ENCODE measurements at places on chromosomes 3 and 15.
A peak's percentile ranks its signal among the peaks of the same experiment; 100 is the strongest.

DNA sequence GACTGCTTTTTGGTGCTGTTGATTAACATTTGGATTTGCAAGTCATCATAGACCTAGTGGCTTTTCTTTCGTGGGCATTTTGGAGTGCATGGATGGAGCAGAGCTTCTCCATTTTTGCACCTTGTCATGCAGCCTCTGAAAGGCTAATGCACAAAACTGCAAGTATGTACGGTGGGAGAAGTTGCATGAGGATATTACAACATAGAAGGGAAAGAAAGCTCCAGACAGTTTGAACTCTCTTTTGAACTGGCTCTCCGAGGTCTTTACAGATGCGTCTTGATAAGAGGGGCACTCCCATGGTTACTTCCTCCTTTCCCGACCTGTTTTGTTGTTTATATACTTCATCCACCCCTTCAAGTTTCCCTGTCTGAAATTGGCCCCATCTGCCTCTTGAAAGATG is 147.1 kb upstream of the GBE1 start:
- no peak for DNase-seq

DNA sequence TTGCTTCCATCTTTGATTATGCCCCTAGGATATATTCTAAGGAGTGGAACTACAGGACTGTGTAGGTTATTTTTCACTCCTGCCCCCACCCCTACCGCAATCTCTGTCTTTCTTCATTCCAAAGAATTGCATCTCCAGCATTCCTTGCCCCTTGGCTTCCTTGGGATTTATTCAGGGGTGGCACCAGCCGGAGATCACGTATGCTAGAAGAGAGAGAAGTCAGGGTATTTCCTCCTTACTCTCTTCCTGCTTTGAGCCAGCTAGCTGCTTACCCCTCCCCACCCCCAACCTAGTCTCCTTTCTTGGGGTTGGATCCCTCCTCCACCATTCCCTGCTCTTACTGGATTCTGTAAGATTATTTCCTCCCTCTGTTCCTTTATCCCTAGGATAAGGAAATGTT is 35.0 kb upstream of the DENND4A start:
- DNase-seq: no peak

DNA sequence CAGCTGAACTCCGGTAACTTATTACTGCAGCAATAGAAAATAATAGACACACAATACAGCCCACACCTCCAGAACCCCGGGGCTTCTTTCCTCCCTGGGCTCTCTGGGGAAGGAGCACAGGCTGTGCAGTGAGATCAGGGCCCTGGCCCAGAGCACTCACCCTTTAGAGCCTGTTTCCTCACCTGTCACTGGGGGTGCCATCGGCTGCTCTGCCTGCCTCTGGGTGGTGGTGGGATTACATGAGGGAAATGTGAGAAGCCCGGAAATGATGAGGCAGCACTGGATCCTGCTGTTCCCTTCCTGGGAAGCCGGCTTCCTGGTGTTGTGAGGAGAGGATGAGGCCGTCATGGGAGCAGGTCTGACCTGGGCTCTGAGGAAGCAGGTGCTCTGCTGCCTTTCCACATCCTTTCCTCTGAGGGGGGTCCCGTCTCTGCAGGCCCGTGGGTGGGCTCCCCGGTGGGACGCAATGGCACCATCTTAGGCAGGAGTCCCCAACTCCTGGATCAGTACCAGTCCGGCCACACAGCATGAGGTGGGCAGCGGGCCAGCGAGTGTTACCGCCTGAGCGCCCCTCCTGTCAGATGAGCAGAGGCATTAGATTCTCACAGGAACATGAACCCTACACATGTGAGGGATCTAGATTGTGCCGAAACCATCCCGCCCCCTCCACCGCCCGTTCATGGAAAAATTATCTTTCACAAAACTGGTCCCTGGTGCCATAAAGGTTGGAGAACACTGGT is 220.9 kb upstream of the CTDSPL start:
- no peak for DNase-seq

GRCh38 chr3:124886168-124887056 is 753 bp downstream of the ITGB5 start:
- no peak for DNase-seq

DNA sequence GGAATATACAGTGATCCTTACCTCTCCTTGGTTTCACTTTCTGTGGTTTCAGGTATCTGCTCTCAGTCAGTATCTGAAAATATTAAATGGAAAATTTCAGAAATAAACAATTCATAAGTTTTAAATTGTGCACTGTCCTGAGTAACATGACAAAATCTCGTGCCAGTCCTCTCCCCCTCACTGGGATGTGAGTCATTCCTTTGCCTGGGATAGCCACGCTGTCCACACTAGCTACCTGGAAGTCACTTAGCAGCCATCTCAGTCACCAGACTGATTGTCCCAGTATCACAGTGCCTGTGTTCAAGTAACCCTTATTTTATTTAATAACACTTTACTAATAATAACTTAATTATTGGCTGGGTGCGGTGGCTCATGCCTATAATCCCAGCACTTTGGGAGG is 15.3 kb upstream of the KLHL25 start:
- no peak for DNase-seq

- DNase-seq: no peak
Measured at GRCh38 chr3:174337227-174337626, 521.9 kb upstream of the NAALADL2 start.

DNA sequence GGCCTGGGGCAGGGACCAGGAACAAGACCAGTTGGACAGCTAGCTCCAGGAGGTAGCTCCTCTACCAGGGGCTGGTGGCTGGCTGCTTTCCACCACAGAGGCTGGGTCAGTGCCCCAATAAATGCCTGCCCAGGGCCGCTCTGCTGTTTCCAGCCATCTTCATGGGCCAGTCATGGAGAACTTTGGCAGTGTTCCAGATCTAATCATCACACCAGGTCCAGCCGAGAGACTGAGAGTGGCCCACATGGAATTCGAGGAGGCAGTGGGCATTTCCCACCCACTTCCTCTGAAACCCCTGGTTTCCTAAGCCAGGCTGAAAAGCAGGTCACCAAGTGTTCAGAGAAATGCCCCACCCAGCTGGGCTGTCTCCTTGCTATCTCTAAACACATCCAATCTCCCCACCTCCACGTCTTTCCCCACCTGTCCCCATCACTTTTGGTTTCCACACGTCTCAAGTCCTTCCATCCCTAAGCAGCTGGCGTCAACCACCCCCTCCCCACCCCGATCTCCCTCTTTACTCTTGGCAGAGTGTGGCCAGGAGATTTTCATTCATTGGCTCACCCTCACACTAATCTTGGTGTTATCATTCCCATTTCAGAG is 190.0 kb upstream of the LINGO1 start:
- DNase-seq: no peak

- peak; percentile 28 for DNase-seq
Measured at GRCh38 chr15:40344631-40345120, 3.9 kb upstream of the CCDC9B start.

DNA sequence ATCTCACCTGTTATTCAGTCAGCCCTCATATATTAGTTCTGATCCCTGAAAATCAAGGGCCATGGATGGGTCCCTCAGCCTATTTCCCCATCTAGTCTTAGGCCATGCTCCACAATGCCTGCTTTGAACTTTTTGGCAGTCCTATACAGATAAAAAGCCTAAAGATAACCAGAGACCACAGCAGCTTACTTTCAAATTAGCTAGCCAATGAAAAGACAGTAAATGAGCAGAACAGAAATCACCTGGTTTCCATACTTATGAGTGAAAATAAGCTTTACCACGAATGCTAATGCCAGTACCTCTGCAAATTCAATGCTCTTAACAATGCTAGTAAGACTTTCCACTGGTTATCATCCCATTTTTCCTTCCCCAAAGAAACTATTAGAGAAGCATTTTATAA is 141.6 kb upstream of the SPRED1 start:
- no peak for DNase-seq

GRCh38 chr3:50296721-50297383 is 2.4 kb downstream of the HYAL3 start:
- no peak for DNase-seq

DNA sequence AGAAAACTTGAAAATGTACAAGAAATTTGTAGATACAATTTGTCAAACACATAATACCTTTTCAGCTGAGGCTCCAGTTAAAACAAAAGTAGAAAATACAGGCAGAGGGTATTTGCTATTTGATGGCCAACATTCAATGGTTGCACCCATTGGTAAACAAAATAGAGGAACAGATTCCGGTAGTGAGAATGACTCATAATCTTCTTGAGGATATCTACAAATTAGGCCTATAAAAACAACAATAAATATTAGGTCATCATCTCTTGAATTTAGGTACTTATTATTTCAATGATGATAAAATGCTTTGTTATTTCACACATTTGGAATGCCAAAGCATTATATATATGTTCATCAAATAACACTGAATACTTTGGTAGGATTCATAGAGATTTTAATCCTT is 53.4 kb downstream of the DENND4A start:
- DNase-seq: no peak

DNA sequence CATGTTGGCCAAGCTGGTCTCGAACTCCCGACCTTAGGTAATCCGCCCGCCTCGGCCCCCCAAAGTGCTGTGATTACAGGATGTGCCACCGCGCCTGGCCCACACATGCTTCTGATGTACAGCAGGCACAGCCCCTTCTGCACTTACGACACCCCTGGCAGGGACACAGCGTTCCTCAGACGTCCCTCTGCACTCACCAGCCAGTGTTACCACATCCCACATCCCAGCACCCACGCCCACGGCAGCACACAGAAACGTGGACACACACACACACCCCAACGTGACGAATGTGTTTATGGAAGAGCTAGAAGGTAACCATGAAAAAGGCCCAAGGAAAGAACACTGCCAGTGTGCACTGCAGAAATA is 576 bp upstream of the RPAP1 start:
- no peak for DNase-seq

GRCh38 chr3:61858054-61858453 is 296.7 kb downstream of the PTPRG start:
- no peak for DNase-seq

GRCh38 chr3:37054370-37054769 is 61.1 kb downstream of the MLH1 start:
- peak; percentile 58 for DNase-seq

- DNase-seq: no peak
Measured at GRCh38 chr3:117531078-117531767, 821.6 kb downstream of the TUSC7 start.

DNA sequence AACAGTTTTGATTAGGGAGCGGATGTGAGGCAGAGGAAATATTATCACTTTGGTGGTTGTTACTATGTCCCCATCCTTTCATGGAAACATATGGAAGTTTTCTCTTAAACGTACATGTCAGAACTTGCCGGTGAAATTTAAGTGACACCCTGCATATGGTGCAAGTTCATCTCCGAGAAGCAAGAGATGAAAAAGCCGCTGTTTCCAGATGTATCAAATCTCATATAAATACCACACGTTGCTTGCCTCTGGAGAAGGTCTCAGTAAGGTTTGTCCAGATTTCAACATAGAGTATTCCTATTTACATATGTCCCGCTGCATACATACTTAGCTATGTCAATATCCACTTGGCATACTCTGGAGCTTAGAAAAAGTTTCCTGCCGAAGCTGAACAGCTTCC is 172.2 kb upstream of the ICE2 start:
- DNase-seq: no peak

- DNase-seq: peak; percentile 64
Measured at GRCh38 chr15:80643431-80643951, 51.6 kb upstream of the ABHD17C start.

DNA sequence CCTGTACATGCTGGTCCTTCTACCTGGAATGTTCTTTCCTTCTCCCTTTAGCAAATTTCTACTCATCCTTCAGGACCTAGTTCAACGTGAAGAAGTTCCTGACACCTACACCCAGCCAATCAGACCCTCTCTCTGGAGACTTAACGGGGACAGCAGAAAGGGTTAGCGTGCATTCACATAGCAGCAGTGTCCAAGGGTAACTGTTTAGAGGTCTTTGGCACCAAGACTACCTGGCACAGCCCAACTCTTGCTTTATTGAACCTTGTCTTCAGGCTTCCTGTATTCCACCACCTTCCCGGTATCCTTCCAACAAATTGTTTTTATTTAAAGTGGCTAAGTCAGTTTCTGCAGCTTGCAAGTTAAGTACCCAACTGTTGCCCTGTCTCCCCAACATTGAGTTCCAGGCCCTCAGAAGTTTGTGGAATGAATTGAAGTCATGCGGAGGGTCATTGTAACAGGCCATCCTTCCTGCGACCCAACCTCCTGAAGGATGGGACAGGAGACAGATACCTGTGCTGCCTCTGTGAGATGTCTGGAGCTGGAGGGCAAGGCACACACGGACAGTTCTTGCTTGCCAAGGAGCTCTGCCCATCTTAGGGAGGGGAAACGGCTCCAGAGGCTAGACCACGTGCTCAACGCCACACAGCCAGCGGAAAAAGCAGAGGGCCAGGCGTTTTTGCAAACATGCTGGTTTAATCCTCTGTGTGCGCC is 14.4 kb upstream of the WNT7A start:
- no peak for DNase-seq

GRCh38 chr3:49346797-49347251 is 7.0 kb upstream of the USP4 start:
- DNase-seq: no peak

GRCh38 chr3:53126601-53127000 is 3.6 kb downstream of the RFT1 start:
- no peak for DNase-seq

DNA sequence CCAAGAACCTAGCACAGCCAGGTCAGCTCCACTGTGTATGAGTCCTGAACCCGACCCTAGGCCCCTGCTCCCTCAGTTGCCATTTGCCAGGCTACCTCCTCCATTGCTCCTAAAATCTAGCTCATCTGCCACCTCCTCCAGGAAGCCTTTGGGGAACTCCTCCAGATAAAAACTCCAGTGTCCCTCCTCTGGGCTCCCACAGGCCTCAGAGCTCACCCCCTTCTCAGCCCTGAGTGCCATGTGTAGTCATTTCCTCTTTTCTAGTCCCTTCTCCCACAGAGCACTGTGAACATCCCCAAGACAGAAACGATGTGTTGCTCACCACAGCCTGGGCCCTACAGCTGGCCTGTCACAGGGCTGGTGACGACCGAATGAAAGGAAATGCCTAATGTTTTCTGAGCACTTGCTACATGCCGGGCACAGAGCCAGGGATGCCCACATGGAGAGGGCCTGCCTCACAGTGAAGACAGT is 61.0 kb downstream of the IQSEC1 start:
- peak; percentile 70 for DNase-seq

GRCh38 chr3:71380096-71380495 is 203.4 kb downstream of the FOXP1 start:
- no peak for DNase-seq

GRCh38 chr3:9625656-9626055 is 23.6 kb upstream of the MTMR14 start:
- DNase-seq: no peak

GRCh38 chr3:149536429-149536828 is 61.9 kb downstream of the TM4SF4 start:
- no peak for DNase-seq

DNA sequence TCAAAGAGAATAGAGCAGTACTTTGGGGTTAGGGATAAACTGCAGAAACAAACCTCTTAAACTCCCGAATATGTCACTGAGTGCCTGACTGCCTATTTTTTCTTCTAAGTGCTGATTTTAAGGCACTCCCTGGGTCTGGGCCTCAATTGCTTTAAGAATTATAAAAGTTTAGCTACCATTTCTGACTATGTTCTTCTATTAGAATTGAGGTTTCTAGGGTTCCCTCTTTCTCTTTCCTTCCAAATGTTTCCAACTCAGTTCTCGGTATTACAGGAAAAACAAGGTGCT is 28.9 kb downstream of the PLS1 start:
- no peak for DNase-seq

Data from bone marrow (tissue), 2 donors.